Stimulated activated CD8-positive, alpha-beta memory T cell treated with anti-CD3 and anti-CD28 coated beads, Interleukin-15, amount 100 ng/mL, for 4 hours (primary cell): ENCODE measurements at places on chromosomes 11 and 22.
A peak's percentile ranks its signal among the peaks of the same experiment; 100 is the strongest.

DNA sequence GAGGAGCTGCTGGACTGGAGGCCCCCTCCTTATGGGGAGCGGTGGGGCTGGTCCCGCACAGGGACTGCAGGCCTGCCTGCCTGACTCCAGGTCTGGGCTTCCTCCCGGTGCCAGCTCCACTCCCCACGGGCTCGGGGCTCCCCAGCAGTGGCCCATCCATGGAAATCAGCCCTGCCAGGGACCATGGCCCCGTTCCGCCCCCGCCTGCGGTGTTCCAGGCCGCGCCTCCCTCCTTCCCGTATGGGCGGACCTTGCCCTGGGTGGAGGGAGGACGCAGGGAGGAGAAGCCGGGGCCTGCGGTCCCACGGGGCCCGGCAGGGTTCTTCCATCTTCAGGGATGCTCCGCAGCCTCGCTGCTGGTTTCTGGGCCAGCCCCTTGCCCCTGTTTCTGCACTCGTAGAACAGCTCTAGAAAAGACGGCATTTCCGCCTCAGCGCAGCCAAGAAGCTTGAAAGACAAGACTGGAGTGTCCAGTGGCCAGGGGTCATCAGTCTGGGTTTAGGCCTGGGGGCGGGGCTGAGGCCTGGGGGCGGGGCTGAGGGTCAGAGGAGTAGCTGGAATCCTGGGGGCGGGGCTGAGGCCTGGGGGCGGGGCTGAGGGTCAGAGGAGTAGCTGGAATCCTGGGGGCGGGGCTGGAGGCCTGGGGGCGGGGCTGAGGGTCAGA lies 1330.6 kb downstream of the BRD1 start:
- no peak for DNase-seq

- DNase-seq = no peak
Observed at GRCh38 chr11:12330485-12331231, 46.7 kb upstream of the PARVA start.

DNA sequence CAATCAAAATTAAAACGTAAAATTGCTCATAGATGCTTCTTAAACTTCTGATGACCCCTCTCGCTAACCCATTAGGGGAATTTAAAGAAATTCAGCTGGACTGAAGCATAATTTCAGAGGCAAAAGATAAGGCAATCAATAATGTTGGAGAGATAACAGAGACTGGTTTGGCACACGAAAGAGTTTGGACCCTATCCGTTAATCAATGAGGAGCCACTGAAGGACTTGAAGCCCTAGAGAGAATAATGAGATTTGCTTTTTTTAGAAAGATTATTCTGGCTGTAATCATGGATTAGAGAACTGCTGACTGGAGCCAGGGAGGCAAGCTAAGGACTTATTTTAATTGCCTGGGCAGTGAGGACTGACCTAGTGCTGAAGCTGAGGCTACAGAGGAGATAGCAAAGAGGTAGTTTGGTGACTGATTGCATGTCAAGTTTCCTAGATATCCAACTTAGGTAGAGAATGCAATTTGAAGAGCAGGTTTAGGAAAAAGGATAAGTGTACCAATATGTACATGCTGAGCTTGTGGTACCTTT lies 11.9 kb upstream of the ARHGAP42 start:
- no peak for DNase-seq

GRCh38 chr11:80702264-80702663 lies 1261.4 kb upstream of the TENM4 start:
- no peak for DNase-seq

GRCh38 chr22:38570779-38571364 lies 889 bp upstream of the DMC1 start:
- peak; percentile 1 for DNase-seq

GRCh38 chr11:43392713-43393112 lies 34.0 kb downstream of the TTC17 start:
- no peak for DNase-seq

DNA sequence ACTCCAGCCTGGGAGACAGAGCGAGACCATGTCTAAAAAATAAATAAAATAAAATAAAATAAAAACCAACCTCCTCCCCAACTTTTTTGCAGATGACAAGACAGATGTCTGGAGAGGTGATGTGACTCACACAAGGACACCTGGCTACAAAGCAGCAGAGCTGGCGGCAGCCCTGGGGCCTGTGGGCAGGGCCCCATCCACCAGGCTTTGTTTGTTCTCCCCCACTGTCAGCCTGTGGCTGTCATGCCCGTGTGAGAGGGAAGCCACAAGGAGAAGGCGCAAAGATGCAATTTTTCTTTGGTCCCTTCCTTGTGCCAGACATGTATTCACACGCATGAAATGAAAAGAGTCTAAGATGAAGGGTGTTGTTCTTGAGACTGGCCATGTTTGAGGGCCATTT lies 16.6 kb downstream of the CD59 start:
- DNase-seq = no peak

GRCh38 chr11:61045271-61045670 lies 57.0 kb upstream of the CD5 start:
- DNase-seq = no peak
